Motor neuron (in vitro differentiated cells): ENCODE measurements at places on chromosomes 7 and 10.
A peak's percentile ranks its signal among the peaks of the same experiment; 100 is the strongest.

GRCh38 chr7:94562525-94562924, 52.9 kb downstream of the CASD1 start:
- no peak for ATAC-seq

GRCh38 chr10:62043421-62044021, 142.0 kb downstream of the ARID5B start:
- peak; percentile 62 for ATAC-seq

DNA sequence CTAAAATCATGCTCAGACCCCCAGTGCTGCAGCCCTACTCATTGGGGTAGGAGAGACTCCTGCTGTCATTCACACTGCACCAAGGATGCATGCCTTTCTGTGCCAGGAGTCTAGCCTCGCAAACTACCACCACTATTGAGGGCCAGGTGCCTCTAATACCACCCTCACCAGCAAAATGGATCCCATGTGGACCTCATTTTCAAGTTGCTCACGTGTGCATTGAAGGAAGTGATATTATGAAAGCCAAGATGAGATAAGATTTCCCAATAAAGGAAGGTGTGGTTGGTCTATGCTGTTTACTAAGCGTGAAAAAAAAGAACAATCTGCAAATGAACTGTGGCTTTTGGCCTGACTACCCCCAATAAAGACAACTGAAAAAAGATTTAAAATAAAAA, 7.2 kb upstream of the LAMTOR4 start:
- no peak for ATAC-seq

DNA sequence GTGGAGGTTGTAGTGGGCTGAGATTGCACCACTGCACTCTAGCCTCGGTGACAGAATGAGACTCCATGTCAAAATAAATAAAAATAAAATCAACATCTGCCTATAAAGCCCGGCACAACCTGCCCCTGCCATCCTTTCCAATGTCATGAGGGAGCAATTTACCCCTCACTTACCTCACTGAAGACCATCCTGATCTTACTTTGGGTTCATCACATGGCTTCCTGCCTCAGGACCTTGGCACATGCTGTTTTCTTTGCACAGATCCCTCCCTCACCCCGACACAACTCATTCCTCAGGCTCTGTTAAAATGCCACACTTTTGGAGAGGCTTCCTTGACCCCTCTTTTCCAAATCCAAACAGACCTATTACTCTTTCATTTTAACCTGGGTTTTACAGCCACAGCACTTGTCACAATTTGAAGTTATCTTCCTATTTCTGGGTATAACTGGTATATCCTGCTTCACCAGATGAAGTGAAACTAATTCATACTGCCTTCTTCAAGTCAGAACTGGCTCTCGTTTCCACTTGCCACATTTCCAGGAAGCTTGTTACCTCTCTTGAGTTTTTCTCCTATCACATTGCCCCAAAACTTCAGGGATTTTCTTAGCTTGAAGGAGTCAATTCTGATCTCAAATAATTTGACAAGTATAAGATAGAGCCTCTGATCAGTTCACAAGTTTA, 69.3 kb upstream of the PARD3 start:
- ATAC-seq = no peak

- ATAC-seq = no peak
These were observed 36.0 kb upstream of the KCNMA1 start for GRCh38 chr10:77673515-77674140.

GRCh38 chr7:3825491-3825890, 524.4 kb downstream of the SDK1 start:
- no peak for ATAC-seq

GRCh38 chr7:24727154-24728120, 29.8 kb downstream of the GSDME start:
- ATAC-seq = no peak

DNA sequence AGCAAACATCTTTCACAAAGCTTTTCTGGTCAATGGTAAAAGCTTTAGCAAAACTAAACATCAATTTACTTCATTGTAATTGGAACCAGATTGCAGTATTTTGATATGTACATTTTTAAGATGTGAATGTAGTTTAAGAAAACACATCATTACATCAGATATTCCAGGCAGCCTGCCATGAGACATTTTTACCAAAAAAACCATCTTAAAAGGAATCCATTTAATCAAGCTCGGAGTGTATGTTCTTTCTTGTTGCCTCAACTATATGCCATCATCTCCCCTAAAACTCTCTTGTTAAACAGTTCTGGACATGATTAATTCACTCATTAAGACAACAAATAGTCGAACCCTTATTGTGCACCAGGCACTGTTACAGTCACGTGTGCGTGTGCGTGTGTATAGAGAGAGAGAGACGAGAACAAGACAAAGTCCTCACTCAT, 97.5 kb downstream of the UBE2H start:
- ATAC-seq = peak; percentile 39

DNA sequence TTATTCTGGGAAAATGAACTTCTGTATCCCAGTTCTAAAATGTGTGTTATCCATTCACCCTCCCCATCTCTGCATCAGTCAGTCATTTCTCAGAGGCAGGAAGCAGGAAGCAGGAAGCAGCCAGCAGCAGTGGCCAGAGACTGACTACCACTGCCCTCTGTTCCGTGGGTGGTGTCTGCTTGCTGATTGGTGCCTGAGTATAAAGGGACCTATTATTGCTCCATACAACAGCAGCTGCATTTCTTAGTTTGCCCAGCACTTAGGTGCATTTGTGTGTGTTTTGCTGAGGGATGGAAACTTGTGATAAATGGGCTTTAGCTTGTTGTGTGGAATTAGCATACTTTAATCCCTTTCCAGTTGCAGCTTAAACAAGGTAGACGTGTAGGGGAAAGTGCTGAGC, 582.2 kb downstream of the SORCS1 start:
- peak; percentile 97 for ATAC-seq

- peak; percentile 54 for ATAC-seq
These were observed 683.1 kb downstream of the NRG3 start for GRCh38 chr10:82558014-82558607.

DNA sequence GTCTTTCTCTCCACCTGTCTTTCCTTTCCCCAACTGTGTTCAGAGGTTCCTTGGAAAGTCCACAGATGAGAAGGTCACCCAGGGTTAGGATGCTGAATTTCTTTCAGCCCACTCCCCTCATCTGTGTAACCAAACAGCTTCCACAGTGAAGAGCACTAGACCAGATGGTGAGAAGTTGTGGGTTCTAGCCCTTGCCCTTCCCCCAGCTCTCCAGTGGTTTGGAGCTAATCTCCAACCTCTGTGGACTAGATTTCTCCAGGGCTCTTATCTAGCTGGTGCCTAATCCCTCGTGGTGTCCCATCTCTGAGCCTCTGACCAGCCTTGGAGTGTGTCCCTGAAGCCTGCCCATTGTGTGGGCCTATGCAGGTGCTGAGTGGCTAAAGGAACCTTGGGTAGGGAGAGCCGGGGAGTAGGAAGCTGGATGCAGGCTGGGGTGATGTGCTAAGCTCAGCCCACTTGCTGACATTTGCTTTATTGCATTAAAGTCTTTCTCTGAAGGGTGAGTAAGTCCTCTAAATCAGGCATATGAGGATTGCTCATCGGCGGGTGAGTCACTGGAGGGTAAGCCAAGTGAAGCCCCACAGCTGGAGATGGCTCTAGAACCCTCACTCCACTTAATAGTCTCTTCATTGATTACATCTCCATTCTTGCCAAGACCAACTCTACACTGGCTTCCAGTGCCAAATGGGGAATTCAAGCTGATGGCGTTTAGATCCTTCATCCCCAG, 14.9 kb downstream of the DUSP5 start:
- peak; percentile 92 for ATAC-seq

DNA sequence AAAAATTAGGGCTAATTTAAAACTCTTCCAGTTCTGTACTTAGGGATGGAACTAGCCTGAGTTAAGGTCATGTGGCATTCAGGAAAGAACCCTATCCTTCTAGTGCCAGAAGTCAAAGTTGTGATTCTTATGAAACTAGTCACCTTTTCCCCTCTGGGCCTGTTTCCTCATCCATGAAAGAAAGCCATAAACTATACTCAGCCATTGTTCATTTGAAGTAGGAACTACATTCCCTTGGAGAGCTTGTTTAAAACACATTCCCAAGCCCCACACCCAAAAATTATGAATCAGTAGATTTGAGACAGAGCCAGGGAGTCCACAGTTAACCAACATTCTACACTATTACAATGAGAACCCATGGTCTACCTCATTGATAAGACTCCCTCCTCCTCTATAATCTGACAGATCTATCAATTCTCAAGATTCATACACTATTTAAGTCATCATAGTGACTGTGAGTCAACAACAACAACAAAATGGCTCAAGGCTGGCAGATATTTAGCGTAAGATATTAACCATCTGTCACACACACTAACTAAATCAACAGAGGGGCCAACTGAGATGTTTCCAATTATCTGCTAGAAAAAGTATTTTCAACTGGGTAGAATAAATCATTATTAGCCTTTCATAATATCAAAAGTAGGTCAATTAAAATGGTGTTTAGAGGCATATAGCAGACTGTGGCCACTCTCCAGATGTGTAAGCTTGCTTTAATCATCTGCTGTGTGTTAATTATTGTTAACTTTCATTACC, 102.3 kb downstream of the SLC25A13 start:
- ATAC-seq = no peak

DNA sequence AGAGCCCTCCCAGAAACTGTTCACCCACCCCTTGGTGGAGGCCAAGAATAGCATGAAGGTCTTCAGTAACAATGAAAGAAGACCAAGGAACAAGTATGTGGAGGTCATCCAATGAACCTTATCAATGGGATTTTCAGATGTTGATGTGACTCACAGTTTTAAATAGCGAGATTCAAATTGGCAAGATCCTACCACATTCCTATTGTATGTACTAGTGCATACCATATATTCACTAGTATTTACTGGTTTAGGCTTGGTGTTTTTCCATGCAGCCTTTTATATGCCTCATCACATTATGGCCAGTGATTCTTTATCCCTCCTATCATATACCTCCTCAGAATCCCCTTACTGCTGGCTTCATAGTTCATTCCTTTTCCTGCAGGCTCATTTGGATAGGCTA, 54.4 kb downstream of the ITGB8 start:
- no peak for ATAC-seq

DNA sequence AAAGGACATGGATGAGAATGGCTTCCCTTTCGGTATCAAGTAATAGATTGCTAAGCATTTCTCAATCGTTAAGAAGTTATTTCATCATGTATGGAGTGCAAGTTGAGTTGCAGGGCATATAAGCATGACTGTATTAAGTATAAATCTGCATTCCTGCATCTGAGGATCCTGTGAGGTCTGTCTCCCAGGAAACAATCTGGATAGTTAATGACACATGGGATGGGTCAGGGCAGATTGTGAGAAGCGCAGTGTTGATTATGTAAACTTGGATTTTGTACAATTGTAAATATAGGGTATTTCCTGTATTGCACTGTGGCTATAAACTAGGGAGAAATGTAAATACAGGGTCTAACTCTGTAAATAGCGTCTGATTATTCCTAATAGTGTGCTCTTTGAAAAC, 102.6 kb downstream of the PLXDC2 start:
- peak; percentile 94 for ATAC-seq

DNA sequence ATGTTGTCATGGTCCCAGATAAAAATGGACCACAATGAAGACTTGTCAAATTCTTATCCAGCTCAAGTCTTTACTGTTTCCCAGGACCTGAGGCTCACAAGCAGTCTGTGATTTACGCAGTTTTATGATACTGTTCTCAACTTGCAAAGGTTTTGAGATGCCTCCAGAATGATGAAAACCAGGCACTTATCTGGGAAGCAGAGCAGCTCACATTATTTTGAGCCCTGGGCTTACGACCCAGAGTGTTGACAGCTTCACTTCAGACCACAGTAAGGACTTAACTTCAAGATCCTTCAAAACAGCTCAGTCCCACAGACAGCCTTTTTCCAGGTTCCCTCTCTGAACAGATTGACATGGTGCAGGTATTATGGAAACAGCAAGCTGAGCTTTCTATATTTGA, 236.1 kb downstream of the RNLS start:
- no peak for ATAC-seq

DNA sequence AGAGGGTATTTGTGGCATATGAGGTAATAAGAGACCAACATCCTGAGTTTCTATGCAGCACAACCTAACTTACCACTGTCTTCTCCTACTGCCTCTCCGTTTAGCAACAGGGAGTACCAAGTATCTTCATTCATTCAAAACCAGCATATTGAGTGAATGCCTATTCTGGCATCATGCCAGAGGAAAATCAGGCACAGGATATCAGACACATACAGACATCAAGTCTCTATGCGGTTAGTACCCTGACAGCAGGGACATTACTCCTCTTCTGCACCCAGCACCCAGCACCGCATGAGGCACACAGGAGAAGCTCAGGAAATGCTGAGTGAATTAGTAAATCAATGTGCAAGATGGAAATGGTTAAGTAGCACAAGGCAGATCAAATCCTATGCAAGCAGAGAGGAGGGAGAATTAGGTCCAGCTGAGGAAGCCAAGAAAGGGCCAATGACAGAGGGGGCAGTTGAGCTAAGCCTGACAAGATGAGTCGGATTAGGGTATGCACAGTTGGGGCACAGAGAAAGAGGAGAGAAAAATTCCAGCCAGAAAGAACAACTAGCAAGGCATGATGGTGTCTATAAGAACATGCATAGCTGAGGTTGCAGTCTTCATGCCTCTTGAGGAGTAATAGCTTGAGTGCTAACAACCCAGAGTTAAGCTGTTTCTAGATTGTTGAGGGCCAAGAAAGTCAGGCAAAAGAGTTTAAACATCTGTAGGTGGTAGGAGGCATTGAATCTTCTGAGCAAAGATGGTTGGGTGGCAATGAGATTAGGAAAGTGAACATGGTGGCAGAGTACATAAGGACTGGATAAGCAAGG, 146.0 kb downstream of the PLXNA4 start:
- no peak for ATAC-seq

DNA sequence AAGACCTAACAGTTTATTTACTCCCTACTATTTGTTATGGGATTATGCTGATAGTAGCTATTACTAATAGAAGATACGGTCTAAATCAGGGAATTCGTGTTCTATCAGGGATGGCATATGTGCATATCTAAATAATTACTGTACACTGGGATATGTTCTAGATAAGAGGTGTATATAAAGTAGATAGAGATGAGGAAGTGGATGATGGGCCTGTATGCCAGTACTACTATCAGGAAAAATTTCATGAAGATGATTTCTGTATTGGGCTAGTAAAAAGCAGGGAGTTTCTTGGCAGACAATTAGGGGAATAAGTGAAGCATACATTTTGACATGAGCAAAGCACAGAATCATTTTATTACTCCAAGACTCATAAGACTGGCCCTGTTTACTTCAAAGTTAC, 26.2 kb downstream of the PTPN12 start:
- ATAC-seq = no peak
